ENCODE measurements at places on chromosomes 6 and 20.

DNA sequence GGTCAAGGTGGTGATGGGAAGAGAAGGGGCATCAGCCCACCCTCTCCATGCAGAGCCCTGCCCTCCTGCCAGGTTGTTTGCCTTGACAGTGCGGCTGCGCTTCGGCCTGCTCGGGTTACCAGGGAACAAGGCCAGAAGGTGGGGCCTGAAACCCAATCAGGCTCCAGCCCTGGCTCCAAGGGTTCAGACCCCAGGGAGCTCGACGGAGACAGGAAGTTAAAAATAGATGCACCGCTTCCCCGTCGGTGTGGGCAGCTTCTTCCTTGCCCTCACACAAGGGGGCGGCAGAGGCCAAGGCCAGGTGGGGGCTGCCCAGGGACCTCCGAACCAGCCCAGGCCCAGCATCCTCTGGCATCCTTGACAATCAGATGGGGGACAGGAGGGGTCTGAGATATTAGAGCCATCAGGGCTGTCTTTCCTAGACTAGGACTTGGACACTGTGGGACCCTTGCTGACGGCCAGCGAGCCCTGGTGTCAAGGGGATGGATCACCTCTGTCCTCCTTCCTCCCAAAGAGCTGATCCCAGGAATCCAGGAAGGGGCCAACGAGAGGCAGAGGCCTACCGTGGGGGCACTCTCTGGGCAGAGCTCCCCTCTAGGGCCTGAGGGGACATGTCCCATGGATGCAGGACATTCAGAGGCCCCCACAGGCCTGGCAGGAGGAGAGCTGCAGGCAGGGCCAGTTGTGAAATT is 65.2 kb downstream of the RIPOR3 start:
- no peak for DNase-seq

GRCh38 chr20:10856237-10857015 is 182.6 kb upstream of the JAG1 start:
- no peak for DNase-seq

DNA sequence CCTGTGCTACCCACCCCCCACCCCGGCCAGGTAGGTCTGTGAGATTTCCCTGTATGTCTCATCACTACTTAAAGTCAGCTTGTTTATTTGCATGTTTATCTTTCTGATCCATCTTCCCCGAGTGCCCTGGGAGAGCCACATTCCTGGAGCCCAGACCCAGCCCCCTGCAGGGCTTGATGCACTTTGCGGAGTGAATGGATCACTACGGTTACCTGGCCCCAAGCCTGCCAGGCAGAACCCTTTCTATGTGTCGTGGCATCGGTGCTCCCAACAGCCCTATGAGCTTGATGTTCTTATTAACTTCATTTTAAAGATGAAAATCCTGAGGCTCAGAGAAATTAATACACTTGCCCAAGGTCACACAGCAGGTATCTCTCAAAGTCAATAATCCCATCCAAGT is 13.6 kb upstream of the SLCO4A1 start:
- DNase-seq, result no peak

DNA sequence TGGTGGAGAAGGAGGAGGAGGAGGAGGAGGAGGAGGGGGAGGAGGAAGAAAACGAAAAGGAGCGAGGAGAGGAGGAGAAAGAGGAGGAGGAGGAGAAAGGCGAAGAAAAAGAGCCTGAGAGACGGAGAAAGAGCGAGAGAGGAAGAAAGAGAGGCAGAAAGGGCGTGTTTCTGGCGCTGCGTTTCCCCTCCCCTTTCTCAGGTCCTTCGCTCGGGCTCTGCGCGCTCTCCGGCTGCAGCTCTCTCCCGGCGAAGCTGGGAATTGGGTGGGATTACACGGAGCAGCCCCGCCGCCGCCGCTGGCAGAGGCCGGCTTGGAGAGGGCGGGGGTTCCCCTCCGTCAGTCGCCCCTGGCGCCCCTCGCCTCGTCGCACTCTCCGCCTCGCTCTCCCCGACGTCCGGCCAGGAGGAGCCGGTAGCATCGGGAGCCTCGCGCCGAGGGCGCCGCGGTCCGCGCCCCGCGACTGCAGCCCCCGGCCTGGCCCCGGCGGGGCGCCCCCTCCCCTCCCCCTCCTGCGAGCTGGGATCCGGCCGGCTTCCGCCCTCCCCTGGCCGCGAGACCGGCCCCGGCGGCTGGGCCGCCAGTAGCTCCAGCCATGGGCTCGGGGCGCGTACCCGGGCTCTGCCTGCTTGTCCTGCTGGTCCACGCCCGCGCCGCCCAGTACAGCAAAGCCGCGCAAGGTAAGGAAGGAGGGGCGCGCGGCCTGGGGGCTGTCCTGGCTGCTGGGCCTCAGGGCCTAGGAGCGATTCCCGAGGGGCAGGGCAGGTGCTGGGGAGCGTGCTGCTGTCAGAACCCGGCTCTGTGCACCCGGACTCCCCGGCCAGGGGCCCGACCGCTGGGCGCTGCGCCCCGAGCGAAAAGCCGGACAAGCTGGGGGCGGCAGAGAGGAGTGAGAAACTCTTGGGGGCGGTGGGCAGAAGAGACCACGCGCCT is at the start of gene SCUBE3:
Gene SCUBE3, plus strand, starts transcription at position 133 of the 933 bp plus-strand sequence. Its CDS starts 463 bp downstream, at position 596.
- peak; percentile 68 for DNase-seq

- DNase-seq, result no peak
Measured at GRCh38 chr6:43954311-43955131, 172.7 kb downstream of the MRPL14 start.

GRCh38 chr6:109696355-109696754 is 5.3 kb downstream of the FIG4 start:
- no peak for DNase-seq

DNA sequence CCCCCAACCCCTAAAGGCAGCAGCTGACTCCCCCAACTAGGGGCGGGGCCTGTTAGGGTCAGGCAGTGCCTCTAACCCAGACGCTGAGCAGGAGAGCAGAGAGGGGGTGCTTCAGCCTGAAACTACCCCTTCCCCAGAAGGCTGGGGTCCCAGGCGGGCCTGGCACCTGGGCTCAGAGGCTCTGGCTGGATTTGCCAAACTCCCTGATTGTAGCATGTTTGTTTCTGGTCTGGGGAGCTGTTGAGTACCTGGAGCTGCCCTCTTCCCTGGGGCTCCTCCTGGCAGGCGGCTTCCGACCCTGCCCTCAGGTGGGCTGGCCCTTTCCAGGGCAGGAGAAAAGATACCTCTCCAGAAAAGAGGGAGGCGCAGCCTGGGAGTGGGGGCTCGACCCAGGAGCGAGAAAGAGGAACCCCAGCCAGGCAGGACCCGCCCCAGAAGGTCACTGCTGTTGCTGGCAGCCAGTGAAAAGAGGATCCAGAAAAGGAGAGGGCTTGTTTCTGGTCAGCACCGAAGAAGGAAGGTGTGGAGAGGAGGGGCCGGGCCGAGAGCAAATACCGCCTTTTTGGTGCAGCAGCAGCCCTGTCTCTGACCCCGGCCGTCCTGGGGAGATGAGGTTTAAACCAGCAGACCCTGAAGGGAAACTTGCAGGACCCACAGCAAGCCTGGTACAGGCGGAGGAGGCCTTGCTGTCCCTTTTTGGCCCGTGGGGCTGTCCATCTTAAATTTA is 810 bp upstream of the ABHD16B start:
- no peak for DNase-seq

DNA sequence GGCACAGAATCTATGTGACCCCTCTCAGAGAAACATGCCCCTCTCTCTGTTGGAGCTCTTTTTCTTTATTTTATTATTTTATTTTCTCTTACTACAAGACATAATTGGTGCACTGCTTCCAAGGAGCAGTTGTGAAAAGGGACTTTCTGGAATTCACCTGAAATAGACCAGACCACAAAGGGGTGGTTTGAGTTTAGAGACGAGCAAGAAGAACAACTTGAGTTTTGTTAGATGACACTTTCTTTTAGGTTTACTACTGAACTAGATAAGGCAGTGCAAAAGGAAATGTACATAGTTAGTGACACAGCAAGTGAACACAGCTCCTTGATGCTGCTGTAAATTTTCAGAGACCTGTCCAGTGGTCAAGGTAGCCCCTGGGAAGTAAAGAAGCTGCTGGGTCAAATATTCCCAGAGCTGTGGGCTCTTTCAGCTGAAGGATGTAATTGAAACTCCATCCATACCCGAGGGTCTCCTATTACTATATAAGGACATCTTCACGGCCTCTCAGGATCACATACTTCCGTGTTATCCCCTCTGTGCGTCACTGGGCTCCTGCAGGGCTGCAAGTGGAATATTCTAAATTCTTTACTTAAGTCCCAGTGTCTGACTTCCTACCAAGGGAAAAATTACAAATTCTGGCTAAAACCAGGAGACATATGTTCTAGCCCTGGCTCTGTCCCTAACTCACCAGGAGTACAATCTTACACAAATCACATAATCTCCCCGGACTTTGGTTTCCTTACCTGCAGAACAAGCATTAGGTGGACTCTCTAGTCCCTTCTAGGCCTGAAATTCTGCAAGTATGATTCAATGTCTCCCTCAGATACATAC is 69.1 kb upstream of the ADTRP start:
- DNase-seq, result no peak

DNA sequence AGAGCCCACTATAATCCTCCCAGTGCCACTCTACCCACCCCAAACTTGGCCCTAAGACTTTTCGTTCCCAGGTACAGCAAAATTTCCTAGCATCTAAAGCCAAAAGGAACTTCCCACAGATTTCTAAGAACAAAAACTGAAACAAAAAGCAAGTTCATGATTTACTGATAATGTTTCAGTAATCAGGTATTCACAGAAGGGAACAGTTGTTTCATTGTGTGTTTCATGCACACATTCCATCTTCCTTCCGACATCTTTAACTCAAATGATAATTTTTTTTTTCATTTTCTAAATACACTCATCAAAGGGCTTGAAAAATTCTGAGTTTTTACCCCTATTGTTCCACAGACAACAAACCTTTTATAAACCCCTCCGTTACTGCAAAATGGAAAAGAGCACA is 6.0 kb upstream of the BTN1A1 start:
- no peak for DNase-seq

DNA sequence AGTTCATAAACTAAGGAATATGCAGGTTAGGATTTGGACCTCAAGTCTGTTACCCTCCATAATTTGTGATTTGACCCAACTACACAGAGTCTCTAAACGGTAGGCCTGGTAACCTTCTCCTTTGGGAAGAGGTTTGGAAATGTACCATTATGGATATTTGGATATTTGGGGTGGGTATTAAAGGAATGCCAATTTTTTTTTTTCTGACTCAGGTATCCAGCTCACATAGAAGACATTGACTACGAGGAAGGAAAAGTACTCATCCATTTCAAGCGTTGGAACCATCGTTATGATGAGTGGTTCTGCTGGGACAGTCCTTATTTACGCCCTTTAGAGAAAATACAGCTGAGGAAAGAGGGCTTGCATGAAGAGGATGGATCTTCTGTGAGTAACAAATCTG is 70.5 kb downstream of the PHF20 start:
- no peak for DNase-seq

DNA sequence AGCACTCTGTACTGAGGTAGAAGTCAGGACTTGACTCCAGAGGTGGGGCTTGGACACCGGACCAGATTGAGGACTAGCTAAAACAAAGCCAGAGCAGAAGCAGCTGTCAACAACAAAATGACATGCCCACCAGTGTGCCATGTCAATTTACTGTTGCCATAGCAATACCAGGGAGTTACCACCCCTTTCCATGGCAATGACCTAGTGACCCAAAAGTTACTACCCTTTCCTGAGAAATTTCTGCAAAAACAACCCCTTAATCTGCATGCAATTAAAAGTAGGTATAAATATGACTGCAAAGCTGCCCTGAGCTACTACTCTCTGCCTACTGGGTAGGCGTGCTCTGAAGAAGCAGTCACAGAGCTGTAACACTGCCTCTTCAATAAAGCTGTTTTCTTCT is 21.0 kb downstream of the MAP3K5 start:
- no peak for DNase-seq

DNA sequence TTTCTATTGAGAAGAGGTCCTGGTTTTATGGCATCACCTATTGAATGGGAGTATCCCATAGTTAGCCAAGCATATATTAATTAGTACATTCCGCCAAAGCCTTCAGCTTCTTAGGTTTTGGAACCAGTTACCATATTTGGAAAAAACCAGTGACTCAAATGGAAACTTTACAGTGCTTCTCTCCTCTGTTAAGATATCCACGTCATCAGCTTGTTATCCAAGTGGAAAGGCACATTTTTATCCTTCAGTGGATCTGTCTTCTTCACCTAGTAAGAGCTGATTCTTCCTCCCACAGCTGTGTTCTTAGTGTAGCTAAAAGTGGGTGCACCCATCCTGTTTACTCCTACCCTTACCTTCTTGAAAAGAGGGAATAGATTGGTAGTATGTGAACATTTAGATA is 34.5 kb downstream of the TPD52L1 start:
- DNase-seq, result no peak

- DNase-seq, result no peak
Measured at GRCh38 chr20:61105395-61105794, 146.7 kb upstream of the CDH4 start.

DNA sequence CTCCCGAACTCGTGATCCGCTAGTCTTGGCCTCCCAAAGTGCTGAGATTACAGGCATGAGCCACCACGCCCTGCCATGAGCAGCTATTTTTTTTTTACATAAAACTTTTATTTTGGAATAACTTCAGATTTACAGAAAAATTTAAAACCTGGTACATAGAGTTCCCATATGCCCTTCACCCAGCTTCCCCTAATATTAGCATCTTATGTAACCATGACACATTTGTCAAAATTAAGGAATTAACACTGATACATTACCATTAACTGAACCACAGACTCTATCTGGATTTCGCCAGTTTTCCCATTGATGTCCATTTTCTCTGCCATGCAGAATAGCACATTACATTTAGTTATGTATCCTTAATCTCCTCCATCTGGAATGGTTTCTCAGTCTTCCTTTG is 14.3 kb upstream of the RALGAPB start:
- DNase-seq, result no peak

- DNase-seq, result no peak
Measured at GRCh38 chr20:1376408-1377270, 16.2 kb downstream of the FKBP1A start.

DNA sequence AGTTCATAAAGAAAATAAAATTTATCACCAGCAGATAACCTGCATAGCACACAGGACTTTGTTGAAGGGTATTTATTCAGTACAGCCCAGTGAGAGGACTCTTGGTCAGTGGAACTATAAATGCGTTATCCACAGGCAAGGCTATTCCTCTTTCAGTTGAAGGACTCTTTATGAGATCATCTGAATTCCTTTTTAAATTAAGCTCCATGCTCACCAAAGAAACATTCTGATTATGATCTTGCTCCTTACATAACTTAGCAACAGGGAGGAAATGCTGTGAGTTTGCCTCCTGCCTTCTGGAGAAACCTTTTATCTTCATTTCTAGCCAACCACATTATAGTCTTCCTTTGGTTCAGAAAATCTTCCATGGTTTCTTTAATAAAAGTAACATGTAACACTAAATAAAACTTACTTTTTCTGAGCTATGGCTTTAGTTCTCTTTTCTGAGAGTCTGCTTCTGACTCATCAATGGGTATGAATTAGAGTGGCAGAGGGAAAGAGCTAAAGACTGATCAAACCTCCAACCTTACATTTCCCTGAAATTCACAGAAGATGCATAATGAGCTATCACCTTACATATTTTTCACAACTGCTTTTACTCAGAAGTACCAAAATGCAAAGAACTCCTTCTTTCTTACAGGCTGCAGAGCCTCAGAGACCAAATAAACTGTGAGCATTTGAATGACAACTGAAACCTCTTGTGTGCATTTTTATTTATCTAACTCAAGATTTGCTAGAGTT is 267.2 kb downstream of the ADGRG6 start:
- DNase-seq, result no peak
